ENCODE measurements at places on chromosomes 2 and 18.

- no peak for DNase-seq
Observed at GRCh38 chr2:111688482-111688881, 195.5 kb downstream of the ANAPC1 start.

DNA sequence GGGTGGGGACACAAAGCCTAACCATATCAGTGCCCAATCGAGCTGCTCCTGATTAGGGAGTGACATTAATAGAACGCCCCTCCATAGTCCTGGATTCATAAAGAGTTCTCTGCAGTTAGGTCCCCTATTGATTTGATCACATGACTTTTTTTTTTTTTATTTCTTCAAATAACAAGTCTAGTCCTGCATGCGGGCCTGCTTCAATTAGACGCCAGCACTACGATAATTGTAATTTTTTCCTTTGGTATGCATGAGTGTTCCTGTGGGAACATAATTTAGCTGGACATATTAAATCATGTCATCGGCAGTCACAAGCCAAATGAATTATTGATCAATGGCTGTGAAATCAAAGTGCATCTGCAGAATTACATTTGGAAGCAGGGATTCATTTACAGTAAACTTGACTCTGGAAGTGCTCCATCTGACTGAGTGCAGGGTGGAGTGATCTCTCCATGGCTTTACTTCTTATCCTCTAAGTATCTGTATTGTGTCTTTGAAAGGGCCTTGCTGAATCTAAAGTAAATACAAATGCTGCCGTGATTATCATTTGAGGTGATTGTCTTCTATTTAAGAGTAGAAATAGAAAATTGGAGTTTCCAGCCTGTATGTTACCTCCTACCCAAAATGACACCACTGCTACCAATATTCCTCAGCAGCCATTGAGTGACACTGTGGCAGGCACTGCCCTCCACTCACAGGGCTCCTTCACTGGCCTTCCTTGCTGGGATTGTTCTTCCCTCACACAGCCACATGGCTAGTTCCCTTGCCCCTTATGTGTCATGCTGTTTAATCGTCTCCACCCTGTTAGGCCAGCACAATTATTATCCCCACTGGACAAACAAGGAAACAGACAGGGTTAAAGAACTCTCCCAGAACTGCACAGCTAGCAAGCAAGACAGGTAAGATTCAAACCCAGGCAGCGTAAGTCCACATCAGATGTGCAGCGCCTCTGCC, 337.4 kb upstream of the ID2 start:
- DNase-seq, result no peak

DNA sequence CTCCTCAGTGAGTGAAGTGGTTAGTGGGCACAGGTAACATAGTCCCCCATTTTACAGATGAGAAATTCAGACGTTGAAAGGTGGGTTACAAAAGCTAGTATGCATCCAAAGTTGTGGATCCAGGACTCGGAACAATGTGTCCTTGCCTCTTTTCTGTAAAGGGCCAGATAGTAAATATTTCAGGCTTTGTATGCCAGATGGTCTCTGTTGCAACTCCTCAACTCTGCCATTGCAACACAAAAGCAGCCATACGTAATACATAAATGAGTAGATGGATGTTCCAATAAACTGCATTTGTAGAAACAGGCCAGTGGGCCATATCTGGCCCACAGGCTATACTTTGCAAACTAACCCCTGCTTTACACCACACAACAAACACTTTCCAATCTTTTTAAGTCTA, 166.6 kb upstream of the PKDCC start:
- no peak for DNase-seq

DNA sequence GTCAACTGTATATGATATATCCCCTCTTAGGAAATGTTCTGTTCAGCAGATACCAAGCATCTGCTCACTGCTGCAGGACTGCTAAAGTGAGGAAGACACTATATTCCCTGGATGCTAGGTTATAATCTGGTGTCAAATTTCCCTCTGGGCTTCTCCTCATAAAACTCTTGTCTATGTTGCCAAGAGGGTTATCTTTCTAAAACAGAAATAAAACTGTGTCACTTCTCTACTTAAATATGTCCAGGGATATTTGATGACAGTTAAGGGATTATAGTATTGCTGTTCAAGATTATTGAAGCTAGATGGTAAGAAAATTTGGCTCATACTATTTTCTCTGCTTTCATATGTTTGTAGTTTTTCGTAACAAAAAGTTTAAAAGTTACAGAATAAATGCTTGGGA, 30.5 kb upstream of the SNRNP27 start:
- no peak for DNase-seq

- no peak for DNase-seq
Observed at GRCh38 chr2:97707362-97708047, 5.9 kb upstream of the ZAP70 start.

DNA sequence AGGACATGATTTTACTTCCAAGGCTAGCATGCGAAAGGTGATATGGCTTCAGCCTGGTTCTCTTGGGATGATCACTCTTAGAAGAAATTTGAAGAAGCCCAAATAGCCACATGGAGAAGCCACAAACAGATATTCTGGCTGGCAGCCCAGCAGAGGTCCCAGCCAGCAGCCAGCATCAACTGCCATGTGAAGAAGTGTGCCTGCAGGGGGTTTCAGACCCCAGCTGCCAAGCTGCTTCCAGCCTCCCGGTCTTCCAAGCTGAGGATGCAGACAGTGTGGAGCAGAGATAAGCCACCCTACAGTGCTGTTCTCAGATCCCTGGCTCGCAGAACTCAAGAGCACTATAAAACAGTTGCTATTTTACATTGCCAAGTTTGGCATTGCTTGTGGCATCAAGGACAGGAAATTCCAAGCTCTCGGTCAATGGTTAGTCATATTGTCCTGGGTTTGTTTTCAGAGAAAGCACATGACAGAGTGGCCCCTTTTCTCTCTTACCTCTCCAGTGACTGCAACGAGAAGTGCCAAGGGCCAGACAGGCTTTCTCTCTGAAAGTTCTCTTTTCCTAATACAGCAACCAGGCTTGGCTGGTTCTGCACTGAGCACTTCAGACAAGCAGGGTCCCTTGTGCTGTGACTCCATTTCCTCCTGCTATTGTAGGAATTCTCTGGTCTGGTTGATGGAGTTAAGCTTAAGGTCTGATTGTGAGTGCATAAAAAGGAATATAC, 223.7 kb downstream of the ANKRD30B start:
- DNase-seq, result no peak

GRCh38 chr2:98485453-98485755, 40.7 kb downstream of the INPP4A start:
- no peak for DNase-seq

DNA sequence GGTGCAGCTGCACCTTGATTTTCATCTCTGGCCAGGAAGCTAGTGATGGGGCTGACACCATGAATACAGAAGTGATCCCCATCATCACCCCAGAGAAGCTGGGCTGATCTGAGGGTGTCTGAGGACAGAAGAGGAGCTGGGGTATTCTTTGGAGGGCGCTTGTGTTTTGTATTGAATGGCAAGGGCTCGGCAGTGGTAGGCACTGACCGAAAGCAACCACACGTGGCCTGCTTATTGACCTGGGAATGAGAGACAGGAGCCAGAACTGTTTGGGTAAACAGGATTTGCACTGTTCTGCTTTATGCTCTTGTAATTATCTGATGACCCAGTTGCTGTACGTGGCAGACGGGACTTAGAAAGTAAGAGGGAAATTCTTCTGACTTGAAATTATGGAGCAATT, 62.6 kb upstream of the RPL31 start:
- no peak for DNase-seq

DNA sequence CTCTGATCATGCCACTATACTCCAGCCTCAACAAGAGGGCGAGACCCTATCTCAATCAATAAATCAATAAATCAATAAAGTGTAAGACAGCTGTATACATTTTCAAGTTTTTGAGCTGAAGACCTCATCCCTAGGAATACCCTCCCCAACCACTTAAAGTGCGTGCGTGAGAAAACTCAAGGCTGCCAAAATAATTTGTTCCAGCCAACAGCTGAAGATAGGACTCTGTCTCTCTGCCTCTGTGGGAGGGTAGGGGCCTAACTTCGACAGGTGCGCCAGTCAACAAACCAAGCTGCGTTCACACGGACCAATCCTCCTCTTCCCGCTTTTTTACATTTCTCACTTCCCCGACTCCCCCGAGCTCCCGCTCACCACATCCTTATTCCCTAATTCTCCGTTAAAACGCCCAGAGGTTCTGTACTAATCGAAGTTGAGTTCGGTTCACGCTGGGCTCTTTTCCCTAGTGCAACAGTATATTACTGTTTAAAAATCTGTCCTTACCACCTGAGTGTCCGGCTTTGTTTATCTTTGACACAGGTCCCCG, 618 bp downstream of the POLR2D start:
- no peak for DNase-seq

- no peak for DNase-seq
Observed at GRCh38 chr2:29478641-29479040, 363.4 kb downstream of the CLIP4 start.

DNA sequence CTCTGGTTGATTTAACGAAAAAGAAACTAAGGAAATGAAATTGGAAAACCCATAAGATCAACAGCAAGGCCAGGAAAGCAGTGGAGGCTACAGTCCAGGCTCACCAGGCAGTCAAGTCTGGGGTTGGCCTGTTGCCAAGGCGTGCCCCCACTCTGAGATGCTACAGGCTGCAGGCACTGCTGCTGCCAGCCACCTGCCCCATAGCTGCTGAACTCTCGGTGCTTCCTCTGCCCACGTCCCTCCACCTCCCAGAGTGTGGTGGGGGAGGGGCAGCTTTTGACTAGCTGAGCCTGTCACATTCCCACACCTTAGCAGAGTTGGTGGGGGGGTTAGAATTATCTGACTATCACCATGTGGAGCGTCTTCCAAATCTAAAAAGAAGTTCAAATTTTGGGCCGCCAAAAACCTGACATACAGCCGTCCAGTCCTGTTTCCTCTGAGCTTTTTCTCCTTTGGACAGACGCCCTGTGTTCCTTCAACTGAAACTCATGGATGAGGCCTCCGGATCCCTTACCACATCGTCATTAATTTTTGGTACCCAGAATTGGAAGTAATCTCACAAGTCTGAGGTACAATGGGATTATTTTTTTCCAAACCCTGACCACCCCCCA, 3.9 kb upstream of the SH3RF3 start:
- no peak for DNase-seq

DNA sequence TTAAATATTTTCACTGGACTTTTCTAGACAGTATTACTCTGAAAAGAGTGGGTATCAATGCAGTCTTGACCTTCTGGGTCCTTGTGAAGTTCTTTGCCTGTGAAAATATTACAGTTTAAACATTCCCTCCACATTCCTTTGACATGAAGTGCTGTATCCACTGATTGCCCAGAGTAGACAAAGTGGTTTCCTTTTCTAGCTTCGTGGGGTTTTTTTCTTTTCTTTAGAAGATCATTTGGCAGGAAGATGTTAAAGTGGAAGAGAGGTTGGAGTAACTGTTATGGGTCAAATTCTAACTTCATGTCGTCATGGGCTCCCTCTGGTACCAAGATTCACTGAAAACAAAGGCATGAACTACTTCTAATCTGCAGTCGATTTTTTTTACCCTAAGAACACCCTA, 496.9 kb downstream of the EPHA4 start:
- peak; percentile 34 for DNase-seq

DNA sequence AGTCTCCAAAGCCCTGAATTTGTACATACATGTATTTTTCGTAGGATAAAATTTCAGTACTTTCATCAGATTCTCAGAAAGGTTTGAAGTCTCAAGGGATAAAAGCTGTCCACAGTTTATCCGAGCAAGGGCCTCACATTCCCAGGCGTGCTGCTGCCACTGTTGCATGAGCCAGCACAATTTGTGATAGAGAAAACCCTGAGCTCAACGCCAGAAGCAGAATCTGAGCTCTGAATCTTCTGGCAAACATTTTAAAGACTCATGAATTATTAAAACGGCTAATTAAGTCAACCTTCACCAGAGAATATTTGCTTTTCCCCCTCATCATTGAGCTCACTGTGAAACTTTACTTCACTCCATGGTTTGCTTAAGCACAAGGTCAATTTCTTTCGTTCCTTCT, 38.5 kb upstream of the STPG4 start:
- DNase-seq, result no peak

- DNase-seq, result no peak
Observed at GRCh38 chr2:191478799-191479679, 198.9 kb upstream of the NABP1 start.

GRCh38 chr2:241904791-241905710, 35.5 kb downstream of the RTP5 start:
- DNase-seq, result no peak

GRCh38 chr2:98149333-98149697, 62.3 kb downstream of the VWA3B start:
- peak; percentile 13 for DNase-seq

GRCh38 chr2:74529357-74530238, at the start of the genes AUP1 and HTRA2:
Gene AUP1, minus strand, starts transcription at chr2:74529706. Its CDS starts 77 bp downstream, at chr2:74529629.
Gene HTRA2, plus strand, starts transcription at chr2:74529933. Its CDS starts 74 bp downstream, at chr2:74530007.
- DNase-seq, result peak; percentile 97

DNA sequence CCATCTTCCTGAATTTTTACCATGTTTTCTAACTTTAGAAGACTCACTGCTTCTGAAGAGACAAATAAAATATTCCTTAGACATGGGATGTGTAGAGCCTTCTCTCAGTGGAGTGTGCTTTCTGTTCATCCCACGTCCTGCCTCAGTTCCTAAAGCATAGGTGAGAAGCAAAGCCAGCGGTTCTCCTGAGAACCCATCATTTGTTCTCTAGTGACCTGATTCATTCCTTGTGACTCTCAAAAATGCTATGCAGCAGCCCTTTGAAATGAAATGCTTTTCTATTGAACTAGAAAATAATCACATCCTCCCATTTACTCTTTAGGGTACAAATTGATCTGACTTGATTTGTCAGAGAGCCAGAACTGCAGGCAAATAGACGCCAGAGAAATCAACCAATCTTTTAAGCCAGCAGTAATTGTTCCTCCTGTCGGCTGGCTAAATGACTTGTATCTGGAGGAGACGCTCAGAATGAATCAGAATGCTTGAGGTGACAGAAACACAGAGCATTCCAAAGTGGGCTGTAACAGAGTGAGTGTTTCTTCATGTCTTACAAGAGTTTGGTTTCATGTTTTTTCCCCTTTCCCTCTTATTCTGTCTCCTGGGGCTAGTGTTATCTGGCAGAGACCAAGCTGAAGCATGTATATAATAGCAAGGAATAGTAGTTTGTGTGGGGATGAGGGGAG, 81.3 kb upstream of the TMEM178A start:
- peak; percentile 12 for DNase-seq

- DNase-seq, result no peak
Observed at GRCh38 chr2:206028101-206028500, 57.9 kb downstream of the INO80D start.

Data from fibroblast of skin of left biceps (primary cell).